ENCODE measurements at places on chromosomes 7 and 10.

DNA sequence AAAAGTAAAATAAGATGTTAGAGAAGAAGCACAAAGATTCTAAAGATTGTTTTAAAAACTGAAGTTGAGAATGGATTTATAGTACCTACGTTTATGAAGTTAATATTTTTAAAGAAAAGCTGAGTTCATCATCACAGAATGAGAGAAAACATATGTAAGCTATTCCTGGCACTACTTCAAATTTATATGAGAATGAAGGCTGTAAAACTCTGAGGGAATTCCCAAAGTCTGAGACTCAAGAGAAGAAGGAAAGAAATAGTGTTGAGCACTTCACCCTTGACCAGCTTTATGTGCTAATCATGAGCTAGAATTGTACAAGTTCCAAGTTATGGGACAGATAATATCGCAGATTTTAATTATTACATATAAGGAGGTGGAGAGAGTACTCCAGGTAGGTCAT, 323.7 kb upstream of the GNAI1 start:
- DNase-seq = no peak

DNA sequence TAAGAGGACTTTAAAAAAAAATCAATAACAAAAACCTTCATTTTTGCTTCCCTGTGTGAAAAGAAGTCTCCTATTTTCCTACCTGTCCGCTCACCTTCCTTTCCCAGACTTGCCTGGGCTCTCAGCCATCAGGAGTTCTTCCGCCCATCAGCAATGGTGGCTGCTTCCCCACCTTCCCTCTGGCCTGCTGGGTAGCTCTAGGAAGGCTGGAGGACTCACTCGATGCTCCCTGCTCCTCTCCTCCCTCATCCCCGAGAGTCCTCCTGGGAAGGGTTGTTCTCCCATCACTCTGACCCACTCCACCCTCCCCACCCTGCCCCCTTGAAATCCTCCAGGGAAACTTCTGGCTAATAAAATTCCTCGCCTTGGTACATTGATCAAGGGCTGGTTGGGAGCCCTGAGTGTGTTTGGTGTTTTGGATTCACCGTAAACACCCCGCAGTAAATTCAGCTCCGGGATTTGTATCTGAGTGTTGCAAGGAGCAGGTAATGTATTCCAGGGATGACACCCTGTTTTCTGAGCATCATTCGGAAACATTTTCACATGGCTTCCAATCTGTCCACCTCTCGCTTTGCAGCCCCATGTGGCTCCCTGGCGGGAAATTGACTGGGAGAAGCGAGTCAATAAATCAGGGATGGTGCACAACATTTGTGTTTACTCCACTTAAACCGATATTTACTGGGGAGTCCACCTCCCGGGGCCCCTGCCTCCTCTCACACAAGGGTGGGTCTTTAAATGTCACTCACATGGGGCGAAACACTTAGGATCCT, 126.4 kb upstream of the SDK1 start:
- DNase-seq = no peak

DNA sequence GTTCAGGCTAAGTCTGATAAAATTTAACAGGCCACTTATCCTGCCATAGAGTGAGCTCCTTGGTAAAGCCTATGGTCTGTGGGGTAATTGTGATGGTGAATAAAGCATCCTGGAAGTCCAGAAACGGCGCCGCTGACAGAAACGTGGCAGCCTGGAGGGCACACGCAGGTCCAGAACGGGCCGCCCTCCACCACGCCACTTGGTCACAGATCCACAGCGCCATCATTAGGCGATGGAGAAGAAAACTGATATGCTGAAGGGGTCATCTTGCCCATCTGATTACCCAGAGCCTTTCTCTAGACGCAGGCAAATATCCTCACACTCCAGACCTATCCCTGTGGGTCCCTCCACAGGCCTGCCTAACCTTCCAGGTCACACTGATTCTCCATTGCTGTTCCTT, 37.8 kb downstream of the PODXL start:
- DNase-seq = no peak

DNA sequence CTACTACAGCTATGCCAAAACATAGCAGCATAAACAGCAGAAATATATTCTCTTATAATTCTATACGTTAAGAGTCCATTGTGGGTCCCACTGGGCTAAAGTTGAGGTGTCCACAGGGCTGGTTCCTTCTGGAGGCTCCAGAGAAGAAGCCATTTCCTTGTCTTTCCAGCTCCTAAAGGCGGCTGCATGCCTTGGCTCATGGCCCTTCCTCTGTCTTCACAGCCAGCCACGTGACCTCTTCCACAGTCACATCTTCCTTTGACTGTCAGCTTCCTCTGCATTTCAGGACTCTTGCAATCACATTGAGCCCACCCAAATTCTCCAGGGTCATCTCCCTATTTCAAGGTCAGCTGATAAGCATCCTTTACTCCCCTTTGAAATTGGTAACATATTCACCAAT, 17.2 kb downstream of the NACAD start:
- no peak for DNase-seq

GRCh38 chr7:117941138-117941810, 68.0 kb upstream of the CTTNBP2 start:
- no peak for DNase-seq

DNA sequence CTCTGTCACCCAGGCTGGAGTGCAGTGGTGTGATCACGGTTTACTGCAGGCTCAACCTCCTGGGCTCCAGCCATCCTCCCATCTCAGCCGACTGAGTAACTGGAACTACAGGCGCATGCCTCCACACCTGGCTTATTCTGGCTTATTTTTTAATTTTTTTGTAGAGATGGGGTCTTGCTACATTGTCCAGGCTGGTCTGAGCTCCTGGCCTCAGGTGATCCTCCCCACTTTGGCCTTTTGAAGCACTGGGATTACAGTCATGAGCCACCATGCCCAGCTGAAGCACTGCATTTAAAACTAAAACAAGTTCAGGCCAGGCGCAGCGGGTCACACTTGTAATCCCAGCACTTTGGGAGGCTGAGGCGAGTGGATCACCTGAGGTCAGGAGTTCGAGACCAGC, 8.0 kb downstream of the SH3PXD2A start:
- no peak for DNase-seq

- no peak for DNase-seq
These were observed 140.0 kb downstream of the ITGB8 start for GRCh38 chr7:20470726-20471125.

- no peak for DNase-seq
These were observed 113.2 kb downstream of the DNAH11 start for GRCh38 chr7:21656081-21656480.

- DNase-seq = no peak
These were observed 43.9 kb downstream of the GRK5 start for GRCh38 chr10:119251315-119251708.

DNA sequence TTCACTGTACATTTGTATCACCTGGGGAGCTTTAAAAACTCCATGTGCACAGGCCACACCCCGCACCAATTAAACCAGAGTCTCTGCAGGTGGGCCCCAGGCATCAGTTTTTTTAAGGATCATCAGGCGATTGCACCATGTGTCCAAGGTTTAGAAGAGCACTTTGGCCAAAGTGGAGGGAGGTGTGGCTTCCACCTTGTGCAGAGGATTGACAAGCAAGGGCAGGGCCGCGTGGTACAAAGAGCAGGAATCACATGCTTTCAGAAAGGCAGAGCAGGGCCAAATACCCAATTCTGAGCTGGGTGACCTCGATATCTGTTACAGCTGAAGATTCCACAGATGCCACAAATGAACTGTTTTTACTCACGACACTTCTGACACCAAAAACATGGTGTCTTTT, 52.4 kb downstream of the NOC3L start:
- DNase-seq = no peak

Data from HAP-1 (cell line).